ENCODE measurements at places on chromosomes 1 and 21. TPM values are rescaled to one million over a fixed set of nuclear protein-coding genes. Genes with fewer than 3 reads are reported as not detected.

The OXCT2 gene
- total RNA-seq: 1.3 TPM

The RHCE gene
- 1.7 TPM for total RNA-seq

The APOBEC4 gene
- not detected for total RNA-seq

The SLC35D1 gene
- 3.2 TPM for total RNA-seq

The RNU1-4 gene
- total RNA-seq: 4,572 TPM
